Foreskin fibroblast (primary cell): ENCODE measurements at places on chromosomes 7 and 10.
A peak's percentile ranks its signal among the peaks of the same experiment; 100 is the strongest.

- DNase-seq = peak; percentile 92
These were observed 93.9 kb downstream of the ATXN7L1 start for GRCh38 chr7:105782391-105783042.

- DNase-seq = peak; percentile 38
These were observed 410.6 kb downstream of the KCNMA1 start for GRCh38 chr10:77226853-77227565.

DNA sequence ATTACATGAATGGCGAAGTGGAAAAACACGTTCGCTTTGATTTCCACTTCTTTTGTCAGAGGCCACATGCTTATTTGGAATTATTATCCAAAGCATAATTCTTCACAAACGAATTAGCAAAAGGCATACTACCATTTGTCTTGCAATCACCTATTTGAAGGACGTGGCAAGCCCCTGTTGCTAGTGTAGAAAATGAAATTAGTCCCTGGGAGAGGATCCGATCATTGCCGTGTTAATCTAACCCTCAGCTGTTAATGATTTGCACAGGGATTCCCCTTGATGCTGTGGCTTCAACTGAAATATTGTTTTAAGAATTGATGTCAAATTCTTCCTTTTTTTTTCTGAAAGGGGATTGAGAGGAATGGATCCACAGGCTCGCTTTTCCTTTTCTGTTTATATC is 4.6 kb downstream of the AGMO start:
- peak; percentile 14 for DNase-seq

DNA sequence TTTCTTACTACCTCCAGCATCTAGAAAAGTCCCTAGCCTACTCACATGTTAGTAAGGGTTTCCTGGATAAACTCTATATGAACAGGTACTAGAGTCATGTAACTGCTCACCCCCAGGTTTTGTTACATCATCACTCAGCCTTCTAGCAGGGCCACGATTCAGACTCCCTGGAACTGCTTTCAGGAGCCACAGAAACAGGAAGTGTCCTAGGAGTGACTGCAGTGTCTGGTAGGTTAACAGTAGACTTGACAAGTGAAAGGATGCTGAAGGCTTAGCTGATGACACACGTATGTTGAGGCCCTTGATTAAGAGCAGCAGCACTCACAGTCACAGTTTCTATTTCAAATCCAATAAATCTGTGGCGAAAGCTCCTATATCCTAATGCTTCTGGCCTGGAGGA is 101.2 kb downstream of the DNMBP start:
- DNase-seq = peak; percentile 27

GRCh38 chr7:30694218-30694745 is 12.0 kb upstream of the CRHR2 start:
- no peak for DNase-seq

GRCh38 chr7:29511337-29511736 is 52.3 kb upstream of the PRR15 start:
- DNase-seq = no peak

- no peak for DNase-seq
These were observed 276.1 kb upstream of the NEBL start for GRCh38 chr10:21172930-21173801.

DNA sequence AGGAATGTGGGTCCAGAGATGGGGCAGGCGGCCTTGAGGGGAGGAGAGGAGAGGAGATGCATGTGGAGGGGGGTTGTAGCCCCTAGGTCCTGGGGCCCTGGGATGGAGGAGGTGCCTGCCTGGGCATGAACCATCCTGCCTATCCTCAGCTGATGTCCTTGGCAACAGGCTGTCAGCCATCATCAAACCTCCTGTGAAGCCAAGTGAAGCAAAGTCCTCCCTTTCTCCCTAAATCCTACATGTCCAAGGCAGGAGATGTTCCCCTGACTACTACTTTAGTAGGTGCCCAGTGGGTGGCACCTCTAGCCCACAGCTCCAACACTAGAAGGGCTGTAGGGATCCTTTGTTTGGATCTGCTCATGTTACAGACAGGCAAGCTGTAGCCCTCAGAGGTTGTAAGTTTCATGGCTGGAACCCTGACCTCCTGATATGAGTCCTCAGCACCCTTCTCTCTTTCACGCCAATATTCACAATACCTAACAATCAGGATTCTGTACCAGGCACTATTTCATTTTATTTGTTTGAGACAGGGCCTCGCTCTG is 66.6 kb upstream of the SYPL1 start:
- DNase-seq = peak; percentile 82

DNA sequence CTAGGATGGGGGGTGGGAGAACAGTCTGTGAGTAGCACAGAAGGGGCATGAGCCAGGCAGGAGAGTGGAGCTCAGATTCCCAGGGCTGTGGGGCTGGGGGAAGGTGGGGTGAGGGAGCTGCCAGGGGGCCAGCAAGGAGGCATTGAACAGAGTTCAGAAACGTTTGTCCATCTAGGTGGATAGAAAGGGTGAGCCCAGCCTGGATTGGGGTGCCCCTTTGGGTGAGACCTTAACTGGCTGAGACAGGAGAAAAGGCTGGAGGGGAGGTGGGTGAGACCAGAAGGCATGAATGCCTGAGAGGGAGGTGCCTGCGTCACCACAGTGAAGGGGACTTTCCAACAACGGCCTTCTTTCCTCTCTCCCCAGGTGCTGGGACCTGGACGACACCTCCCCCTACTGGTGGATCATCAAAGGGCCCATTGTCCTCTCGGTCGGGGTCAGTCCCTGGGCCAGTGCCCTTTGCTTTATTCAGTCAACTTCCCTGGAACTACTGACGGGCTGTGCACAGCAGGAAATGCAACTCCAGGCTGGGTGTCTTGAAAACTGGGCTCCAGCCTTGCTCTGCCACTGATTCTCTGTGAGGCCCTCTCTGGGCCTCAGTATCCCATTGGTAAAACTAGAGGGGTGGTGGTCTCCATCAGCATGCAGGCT is 11.0 kb downstream of the GHRHR start:
- no peak for DNase-seq

DNA sequence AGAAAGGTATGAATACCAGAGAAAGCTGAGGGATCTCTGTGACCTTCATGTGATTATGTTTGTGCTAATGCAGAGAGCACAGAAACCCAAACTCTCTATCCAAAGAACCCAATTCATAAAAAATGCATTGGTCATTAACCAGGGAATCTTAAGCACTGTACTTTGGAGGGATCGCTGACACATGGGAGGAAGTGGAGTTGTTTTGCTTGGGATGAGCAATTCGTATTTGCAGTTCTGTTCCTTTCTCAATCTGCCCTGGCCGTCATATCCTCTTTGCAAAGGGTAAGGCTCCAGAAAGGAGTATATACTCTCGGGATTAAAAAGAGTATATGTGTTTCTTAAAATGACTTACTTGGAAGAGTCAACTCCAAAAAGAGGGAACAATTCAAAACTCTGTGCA is 221.3 kb downstream of the POU6F2 start:
- no peak for DNase-seq

- peak; percentile 15 for DNase-seq
These were observed 79.0 kb upstream of the SEMA3C start for GRCh38 chr7:80997841-80998240.

DNA sequence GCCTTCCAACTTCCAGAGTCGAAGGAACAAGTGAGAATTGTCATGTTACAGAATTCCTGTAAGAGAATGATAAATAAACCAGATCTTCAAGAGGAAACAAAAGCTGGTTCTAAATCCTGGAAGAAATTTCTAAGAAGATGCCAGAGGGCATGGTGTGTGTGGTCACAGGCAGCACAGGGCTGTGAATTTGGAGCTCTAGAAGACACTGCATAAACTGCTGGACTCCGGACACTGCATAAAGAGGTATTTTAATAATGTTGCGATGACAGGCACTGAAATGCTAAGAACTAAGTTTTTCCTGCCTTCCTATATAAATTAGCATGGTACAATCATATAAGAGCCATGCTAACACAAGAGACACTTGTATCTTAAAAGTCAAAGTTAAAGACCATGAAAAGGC is 86.0 kb downstream of the LARP4B start:
- no peak for DNase-seq

DNA sequence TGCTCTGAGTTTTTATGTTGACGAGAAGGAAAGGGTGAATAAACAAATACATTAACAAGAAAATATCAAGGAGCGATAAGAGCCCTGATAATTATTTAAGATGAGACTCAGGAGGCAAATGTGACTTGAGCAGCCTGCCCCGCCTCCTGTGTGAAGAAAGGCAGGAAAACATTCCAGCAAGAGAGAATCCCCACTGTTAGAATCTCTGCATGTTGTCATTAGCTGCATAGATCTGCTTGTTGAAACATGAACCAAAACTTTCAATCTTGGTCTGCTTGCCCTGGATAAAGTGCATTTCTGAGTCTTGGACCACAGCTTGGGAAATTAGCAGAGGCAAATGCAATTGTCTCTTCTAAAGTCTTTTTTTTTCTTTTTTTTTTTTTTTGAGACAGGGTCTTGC is 120.0 kb downstream of the DPP6 start:
- DNase-seq = no peak

- DNase-seq = no peak
These were observed 28.2 kb downstream of the SPOCK2 start for GRCh38 chr10:72059843-72060822.

DNA sequence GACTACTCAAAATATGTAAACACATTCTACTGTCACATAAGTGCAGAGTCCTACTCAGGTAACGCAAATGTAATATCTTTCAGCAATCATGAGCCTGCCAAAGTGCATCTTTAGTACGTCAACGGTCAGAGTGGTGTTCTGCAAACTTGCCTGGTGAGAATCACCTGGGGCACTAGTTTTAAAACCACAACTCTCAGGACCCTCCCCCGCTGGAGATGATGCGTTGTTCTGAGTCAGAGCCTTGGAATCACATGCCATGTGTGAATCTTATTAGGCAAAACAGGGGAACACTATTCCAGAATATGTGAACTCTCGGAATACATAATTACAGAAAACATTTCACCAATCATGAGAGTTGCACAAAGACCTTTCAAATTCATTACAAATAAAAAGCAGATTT is 115.7 kb downstream of the TPK1 start:
- DNase-seq = no peak
